Lower leg skin (tissue), 4 donors: ENCODE measurements at places on chromosomes 3 and 15. TPM values are rescaled to one million over a fixed set of nuclear protein-coding genes. Genes with fewer than 3 reads are reported as not detected.

Gene TBC1D23
- total RNA-seq, result 37.4 TPM

Gene ADPGK
- 32.3 TPM for total RNA-seq

Gene TRIM71
- not detected for total RNA-seq

Gene TEX264
- 103 TPM for total RNA-seq

Gene C2CD4B
- total RNA-seq, result 3.2 TPM

Gene MST1R
- 62.5 TPM for total RNA-seq

Gene CISH
- total RNA-seq, result 13.1 TPM

Gene RYR3
- total RNA-seq, result 1.8 TPM

Gene CORO2B
- 4.5 TPM for total RNA-seq

Gene TRNT1
- total RNA-seq, result 5.9 TPM

Gene JMJD7
- total RNA-seq, result 40.9 TPM

Gene ZMYND10
- not detected for total RNA-seq

Gene MRPL47
- total RNA-seq, result 10.5 TPM
